Kidney epithelial cell (primary cell): ENCODE measurements at places on chromosomes 11 and 22.
A peak's percentile ranks its signal among the peaks of the same experiment; 100 is the strongest.

- DNase-seq: no peak
Observed at GRCh38 chr22:18013436-18013835, 10.9 kb downstream of the MICAL3 start.

- DNase-seq: no peak
Observed at GRCh38 chr11:46346886-46347636, at the start of gene DGKZ. TSS of gene DGKZ (plus strand) at chr11:46347463. CDS start at chr11:46347660, 197 bp downstream.

GRCh38 chr11:64608046-64608445 is 17.0 kb downstream of the SLC22A12 start:
- DNase-seq: no peak

GRCh38 chr11:104033134-104033533 is 3.3 kb upstream of the DDI1 start:
- DNase-seq: peak; percentile 5

DNA sequence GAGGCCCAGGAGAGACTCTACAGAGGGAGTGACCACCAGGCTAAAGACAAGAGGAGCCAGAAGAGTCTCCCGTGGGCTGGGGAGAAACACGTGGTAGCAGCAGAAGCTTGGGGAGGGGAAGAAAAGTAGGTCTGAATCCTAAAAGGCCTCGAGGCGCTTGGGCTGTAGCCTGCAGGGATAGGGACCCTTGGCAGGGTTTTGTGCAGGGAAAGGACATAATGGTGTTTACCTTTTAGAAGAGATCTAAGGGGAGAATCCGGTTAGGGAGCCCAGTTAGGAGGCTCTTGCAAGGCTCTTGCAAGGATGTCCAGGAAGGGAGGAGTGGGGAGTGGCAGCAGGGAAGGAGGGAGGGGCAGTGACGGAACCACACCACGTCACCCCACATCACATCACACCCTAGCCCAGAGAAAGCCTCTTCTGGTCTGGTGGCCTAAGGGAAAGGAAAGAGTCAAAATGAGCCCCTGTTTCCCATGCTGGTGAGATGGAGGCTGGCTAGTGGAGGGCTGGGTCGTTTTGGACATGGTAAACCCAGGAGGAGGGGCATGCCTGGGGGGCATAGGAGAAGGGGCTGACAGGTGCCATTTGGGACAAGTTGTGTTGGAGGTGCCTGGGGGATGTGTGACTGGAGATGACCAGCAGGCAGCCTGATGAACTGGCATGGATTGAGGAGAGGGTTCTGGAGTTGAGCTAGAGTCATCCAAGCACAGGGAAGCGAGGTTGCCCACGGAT is 6.2 kb upstream of the FAM83F start:
- DNase-seq: no peak

DNA sequence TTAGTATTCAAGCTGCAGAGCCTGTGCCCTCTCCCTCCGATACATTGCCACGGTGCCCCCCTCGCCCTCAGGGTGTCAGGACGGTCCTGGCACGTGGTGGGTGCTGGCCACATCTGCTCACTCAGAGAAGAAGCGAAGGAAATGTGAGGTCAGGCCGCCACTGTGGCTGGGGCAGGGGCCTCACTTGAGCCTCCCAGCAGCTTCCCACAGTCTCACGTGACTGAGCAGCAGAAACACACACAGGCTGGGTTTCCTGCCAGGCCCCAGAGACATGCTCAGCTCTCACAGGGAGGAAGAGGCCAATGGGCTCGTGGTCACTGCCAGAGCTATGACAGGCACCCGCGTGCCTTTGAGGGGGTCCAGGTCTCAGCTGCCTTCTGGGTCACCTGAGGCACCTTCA is 37.9 kb upstream of the PRR5 start:
- DNase-seq: no peak

DNA sequence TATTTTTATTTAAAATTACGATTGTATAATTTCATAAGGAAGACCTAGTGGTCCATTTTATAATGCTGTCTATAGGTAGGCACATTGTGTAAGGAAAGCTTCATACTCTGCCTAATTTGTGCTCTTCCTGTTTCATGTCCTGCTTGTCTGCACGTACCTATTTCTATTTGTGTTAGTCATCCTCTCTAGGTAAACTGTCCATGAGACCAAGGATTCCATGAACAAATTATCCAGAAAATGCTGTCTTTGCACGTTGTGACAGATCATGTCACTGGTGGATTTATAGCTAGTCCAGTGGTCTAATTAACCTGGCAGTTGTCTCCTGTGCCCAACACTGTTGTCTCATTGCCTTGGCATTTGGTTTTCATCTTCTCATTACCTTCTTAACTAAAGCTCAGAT is 44.7 kb downstream of the DNAJC24 start:
- no peak for DNase-seq

DNA sequence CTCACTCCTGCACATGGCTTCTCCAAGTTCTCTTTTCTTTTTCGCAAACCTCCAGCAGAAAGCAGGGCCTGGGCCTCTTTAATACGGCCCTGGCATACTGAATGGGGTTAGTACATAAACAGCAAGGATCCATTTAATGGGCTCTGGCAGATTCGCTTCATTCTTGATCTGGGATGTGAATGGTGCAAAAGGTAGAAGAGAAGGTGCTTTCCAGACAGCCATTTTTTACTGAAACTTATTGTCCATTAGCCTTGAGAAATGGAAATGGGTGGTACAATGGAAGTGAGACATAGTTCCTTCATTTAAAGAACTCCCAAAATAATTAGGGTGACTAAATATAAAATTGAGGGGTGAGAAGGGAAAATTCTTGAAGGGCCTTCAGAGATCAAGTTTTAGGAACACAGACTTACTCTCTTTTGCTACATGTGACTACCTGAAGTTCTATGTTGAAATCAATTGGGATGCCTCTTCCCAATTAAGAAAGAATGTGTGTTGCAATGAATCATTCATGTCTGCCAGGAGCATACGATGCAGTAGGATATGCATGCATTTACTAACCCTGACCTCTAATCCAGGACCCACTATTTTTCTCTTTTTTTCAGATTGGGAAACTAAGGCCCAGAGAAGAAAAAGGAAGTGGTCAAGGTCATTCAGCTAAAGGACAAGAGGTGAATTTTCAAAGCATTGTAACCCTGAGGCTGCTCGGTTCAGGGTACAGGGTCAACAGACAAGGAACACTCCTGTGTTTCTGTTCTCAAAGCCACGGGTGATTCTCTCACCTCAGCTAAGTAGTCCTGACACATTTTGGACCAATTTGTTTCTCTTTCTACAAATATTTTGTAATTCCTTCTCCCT is 144.1 kb downstream of the BBOX1 start:
- DNase-seq: no peak

- DNase-seq: no peak
Observed at GRCh38 chr11:103406357-103406756, 297.1 kb downstream of the DYNC2H1 start.

DNA sequence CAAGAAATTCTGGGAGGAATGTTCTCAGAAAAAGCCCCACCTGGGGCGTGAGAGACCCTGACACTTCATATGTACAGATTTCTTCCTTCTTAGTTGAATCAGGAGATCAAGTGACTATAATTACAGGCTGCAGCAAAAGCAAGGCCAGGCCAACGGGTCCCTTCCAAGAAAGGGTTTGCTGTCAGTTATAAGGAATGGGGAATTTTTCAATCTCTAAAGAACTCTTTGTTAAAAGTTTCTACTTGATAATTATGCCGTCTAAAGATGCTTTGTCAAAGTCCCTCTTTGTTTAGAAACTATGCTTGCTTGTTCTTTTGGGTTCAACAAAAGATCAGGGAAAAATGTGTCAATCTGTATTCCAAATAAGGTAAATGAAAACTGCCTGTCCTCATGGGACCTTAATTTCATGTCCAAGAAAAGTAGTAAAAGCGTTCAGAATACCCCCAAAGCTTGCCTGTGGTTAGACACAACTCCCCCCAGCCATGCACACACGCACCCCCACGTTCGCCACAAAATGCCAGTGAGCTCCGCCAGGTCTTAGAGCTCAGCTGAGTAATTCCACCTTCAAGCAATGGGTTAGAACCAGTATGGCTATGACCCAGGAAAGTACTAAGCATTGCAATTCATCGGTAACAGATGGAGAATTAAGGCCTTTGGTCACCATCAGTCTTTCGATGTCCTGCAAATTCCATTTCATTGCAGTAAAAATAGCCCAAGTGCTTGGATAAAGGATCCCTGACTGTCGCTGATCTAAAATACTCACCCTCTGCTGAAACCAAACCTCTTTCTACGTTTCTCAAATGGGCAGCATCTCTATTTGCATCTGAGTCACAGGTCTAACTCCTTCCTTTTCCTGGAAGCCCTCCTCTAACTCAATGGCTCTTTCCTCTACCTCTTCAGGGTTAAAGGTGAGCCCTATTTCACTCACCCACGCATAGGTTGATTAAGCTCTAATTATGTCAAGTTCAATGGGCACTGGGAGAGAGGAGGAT is 419.2 kb upstream of the SYN3 start:
- no peak for DNase-seq

DNA sequence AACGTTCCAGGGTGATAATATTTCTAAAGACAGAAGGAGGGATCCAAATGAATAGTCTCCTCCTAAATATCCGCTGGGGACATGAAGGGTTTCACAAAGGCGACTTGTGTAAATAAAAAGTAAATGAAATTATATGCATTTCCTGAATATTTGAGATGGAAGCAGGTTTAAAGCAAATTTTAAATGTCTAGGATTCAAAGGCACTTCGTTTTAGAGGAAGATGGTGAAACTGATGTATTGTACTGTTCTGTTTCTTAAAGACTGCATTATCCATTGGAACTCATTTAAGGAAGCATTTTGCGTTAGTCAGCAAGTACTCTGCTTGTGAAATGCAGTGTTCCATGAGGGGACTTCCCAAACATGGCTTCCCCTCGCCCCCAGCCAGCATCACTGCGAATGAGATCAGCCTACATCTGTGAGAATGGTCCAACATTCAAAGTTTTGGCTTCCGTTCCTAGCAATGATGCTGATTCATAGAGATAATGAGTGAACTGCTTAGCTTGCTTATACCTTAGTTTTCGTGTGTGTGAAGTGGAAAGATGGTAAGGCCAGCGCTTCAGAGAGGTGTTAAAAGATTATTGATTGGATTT is 1.5 kb downstream of the RAB39A start:
- DNase-seq: no peak

GRCh38 chr22:44721213-44721612 is 19.2 kb downstream of the PRR5 start:
- no peak for DNase-seq

- no peak for DNase-seq
Observed at GRCh38 chr11:27237643-27238042, 125.4 kb downstream of the CCDC34 start.

- no peak for DNase-seq
Observed at GRCh38 chr11:47352556-47352955, at the start of gene MYBPC3. TSS of gene MYBPC3 (minus strand) at chr11:47352702. CDS start at chr11:47352647, 55 bp downstream.

- no peak for DNase-seq
Observed at GRCh38 chr11:119011476-119012053, 6.6 kb downstream of the RPS25 start.

- no peak for DNase-seq
Observed at GRCh38 chr11:61833471-61833870, 5.4 kb downstream of the FADS2 start.

- DNase-seq: no peak
Observed at GRCh38 chr11:86459002-86459385, 84.3 kb downstream of the CCDC81 start.

GRCh38 chr11:130426223-130426836 is 2.1 kb downstream of the ADAMTS8 start:
- no peak for DNase-seq

DNA sequence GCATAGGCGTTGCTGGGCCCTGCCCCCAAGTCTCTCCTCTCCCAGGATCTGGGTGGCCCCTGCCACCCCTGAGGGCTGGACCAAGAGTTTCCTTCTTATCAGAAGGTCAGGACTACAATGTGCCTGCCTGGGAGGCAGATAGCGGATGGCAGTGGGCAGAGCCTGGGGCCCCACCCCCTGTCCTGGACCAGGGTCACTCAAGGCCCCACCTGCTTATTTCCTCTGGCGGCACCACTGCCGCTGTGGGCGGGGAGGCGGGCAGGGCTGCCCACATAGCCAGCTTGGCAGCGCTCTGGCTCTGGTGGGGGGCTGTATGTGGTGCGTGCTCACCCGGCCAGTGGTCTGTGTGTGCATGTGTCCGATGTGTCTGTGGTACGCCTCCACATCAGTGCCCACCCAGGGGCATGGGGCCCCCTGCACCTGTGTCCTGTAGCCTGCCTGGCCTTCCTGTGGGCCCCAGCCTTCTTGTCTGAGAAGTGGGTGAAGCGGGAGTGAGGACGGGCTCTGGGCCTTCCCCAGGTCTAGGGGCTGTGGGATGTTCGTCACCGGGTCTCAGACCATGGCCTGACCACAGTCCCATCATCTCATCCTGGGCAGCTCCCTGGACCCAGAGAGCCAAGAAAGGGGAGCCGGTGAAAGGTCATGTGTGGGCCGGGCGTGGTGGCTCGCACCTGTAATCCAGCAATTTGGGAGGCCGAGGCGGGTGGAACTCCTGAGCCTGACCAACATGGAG is 3.0 kb downstream of the GAS2L1 start:
- DNase-seq: no peak

DNA sequence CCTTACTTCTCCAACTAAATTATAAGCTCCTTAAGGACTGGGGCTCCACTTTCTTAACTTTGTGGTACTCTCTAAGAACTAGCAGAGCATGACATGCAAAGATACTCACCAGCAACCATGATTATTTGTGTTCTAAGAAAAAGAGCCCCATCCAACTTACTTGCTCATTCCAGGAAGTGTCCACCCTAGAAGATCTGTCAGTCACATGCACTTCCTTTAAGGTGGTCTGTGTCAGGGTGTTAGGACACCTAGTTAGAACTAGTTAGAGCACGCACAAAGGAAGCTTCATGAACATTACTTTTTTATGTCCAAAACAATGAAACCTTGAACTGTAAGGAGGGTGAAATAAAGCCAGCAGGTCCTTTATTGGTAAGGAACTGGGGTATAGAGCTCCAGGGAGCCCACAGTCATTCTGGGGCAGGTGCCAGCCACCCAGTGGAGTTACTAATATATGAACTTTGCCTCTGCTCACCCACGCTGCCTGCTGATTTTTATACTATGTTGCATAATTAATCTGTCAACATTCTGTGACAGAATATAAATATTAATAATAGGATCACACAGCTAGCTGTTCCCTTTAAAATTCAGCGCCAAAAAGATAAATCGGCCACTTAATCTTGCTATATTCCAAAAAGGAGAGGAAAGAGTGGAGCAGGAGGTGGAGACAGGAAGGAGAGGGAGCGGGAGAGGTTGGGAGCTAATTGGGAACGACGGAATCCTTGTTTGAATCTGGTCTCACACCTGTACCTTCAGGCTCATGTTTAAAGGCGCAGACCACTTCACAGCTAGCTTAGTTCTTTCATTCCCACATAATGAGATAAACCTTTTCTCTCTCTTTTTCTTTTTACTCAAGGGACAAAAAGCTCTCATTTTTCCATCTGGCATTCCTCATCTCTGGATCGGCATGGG is 755.0 kb downstream of the OPCML start:
- DNase-seq: no peak

DNA sequence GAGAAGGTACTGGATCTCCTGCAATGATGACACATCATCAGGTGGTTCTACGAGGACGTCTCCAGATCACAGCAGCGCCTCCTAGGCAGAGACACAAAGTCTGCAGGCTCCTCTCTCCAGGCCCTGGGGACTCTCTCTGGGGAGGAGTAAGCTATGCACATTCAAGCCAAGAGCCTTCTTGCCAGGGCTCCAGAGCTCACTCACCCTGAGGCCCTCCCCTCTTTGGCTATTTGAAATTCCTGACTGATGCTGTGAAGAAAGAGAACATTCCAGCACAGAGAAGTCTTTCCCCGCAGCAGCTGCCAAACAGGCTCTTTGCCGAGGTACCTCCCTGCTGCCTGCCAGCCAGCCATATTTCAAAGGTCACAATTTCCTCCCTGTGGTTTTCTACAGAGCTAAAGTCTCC is 204.9 kb downstream of the CSNK2A3 start:
- DNase-seq: peak; percentile 16

GRCh38 chr11:65584723-65585171 is 8.9 kb downstream of the EHBP1L1 start:
- DNase-seq: no peak

GRCh38 chr22:42797011-42797410 is 60.1 kb downstream of the ARFGAP3 start:
- DNase-seq: no peak
